Effector memory CD4-positive, alpha-beta T cell (primary cell): ENCODE measurements at places on chromosomes 13 and 19.

DNA sequence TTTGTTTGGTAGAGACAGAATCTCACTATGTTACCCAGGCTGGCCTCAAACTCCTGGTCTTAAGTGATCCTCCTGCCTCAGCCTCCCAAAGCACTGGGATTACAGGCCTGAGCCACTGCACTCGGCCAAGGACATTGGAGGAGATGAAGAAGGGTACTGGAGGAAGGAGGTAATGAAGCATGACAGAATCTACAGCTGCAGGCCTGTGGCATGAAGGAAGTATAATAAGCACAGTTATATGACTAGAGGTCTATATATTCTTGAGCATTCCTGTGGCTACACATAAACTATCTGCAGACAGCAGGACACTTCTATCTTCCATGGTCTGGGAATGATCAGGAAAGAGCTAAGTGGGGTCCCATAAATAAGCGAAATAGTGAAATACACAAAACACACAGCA, 18.2 kb downstream of the ZNF565 start:
- no peak for DNase-seq

- no peak for DNase-seq
Measured at GRCh38 chr19:15291548-15292021, 40.8 kb downstream of the BRD4 start.

DNA sequence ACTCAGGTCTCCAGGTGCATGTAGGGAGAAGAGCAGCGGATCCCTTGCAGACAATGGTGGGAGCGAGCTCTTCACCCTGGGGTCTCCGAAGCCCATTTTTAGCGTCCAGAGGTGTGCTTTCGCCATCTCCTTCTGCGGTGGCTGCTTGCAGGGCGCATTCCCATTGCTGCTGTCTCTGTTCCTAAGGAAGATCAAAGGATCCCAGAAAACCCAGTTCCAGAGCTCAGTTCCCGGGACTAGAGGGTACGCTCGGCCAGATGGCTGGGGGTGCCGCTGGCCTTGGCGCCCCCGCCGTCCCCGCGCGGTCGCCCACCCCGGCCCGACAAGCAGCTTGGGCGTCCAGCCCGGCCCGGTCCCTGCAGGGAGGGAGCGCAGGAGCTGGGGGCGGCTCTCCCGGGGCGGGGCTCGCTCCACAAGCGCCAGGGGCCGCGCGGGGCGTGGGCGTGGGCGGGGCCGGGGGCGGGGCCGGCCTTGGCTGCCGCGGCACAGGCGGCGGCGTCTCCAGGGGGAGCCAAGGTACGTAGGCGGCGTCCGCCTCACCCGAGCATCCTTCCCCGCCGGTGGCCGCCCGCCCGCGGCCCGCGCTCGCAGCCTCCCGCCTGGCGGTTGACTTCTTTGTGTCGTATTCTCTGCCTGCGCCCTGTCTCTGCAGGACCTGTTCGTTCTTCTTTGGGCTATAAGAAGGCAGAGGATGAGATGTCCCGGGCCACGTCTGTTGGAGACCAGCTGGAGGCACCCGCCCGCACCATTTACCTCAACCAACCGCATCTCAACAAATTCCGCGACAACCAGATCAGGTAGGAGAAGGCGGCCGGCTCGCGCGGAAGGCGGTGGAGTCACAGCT, 96.8 kb downstream of the ATP8A2 start:
- DNase-seq, result no peak

DNA sequence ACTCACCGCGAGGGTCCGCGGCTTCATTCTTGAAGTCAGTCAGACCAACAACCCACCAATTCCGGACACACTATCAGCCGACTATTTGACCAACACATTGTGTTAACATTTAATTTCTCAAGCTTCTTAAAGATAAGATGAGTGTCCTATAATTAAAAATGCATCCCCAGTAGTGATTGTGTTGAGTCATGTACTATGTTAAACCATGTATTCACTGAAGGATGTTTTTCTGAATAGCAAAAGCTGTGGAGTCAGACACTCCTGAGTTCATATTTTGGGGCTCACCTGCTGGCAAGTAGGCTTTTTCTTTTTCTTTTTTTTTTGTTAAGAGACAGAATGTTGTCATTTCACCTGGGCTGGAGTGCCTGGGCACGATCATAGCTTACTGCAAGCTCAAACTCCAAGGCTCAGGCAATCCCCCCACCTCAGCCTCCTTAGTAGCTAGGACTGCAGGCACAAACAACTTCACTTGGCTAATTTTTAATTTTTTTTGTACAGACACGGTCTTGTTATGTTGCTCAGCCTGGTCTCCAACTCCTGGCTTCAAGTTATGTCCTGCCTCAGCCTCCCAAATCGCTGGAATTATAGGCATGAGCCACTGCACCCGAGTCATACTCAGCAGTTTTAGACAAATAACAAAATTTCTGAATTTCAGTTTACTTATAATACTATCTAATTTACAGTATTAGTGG, 606.9 kb downstream of the PCDH9 start:
- DNase-seq, result no peak

GRCh38 chr19:33557720-33558119, 36.1 kb upstream of the PEPD start:
- no peak for DNase-seq

DNA sequence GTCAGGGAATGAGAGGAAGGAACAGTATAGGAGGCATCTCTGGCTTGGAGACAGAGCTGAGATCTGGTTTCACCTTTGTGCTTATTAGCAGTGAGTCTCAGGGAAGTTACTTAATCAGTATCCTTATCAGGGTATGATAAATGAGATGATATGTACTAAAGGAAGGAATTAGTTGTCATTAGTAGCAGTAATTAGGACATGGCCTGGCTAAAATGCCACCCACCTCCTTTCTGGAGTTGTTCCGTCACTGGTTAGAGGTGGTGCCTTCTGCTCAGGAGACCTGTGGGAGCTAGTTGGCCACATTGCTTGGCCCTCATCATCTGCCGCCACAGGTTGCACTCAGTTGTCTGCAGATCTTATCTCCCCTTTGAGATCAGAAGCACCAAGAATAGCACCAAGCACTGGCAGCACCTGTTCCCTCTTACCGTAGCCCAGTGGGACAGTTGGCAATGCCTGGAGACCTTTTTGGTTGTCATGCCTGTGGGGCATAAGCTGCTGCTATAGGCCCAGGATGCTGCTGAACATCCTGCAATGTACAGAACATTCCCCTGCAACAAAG, 4.7 kb downstream of the GPATCH1 start:
- no peak for DNase-seq

- DNase-seq, result no peak
Measured at GRCh38 chr19:54408456-54409026, 6.7 kb upstream of the TTYH1 start.

DNA sequence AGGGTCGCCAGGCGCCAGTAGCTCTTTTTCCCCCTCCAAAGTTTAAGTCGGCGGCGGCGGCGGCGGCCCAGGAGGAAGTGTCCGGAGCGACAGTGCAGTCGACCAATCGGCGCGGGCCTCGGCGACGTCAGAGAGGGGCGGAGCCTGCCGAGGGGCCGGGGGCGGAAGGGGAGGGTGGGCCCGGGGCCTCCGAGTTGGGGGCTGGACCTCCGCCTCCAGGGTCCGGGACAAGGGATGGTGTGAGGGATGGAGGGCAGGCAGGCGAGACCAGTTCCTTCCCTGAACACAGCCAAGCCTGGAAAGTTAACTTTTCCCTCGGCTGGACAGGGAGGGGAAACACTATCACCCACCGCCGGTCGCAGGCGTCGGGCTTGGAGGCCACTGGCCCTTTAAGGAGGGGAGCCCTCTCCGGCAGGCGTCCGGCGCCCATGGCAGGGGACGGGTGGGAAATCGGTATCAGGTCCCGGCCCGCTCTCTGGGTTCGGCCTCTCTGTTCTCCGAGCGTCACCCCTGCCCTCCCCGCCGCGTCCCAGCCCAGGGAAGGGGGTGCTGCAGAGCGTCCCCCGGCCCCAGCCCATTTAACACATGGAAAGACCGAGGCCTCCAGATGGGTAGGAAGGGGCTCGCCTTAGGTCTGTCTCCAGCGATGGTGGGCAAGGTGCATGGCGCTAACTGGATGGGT, at the start of gene PRKD2:
Gene PRKD2, minus strand, starts transcription at position 81 of the 682 bp plus-strand sequence. CDS start 744 bp downstream, outside the sequence.
- peak; percentile 80 for DNase-seq

GRCh38 chr13:70889163-70889562, 780.9 kb upstream of the KLHL1 start:
- DNase-seq, result no peak

GRCh38 chr13:30022796-30023195, 172.4 kb upstream of the UBL3 start:
- no peak for DNase-seq

DNA sequence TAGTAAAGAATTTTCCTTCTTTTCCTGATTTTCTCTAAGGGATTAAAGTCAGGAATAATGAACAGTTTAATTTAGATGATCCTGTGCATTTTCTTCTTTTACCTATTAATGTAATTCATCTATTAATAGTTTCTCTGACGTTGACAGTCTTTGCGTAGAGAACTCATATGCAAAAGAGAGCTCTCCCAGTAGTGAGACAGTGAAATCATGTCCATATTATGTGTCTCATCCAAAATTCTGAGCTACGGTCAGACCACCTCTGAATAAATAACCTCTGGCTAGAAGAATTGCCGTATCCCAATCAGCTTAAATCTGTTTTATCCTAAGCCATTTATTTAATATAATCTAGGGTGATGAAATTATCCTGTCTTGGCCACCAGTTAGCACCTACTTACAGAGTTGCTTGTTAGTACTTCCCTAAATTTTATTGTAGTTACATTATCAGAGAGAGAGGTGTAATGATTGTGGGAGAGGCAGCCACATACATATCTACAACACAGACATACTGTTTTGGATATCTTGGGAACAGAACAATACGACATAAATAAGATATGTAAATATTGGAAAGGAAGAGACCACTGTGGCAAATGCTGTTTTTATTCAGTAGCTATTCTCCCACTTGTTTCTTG, 30.7 kb downstream of the PDS5B start:
- no peak for DNase-seq

DNA sequence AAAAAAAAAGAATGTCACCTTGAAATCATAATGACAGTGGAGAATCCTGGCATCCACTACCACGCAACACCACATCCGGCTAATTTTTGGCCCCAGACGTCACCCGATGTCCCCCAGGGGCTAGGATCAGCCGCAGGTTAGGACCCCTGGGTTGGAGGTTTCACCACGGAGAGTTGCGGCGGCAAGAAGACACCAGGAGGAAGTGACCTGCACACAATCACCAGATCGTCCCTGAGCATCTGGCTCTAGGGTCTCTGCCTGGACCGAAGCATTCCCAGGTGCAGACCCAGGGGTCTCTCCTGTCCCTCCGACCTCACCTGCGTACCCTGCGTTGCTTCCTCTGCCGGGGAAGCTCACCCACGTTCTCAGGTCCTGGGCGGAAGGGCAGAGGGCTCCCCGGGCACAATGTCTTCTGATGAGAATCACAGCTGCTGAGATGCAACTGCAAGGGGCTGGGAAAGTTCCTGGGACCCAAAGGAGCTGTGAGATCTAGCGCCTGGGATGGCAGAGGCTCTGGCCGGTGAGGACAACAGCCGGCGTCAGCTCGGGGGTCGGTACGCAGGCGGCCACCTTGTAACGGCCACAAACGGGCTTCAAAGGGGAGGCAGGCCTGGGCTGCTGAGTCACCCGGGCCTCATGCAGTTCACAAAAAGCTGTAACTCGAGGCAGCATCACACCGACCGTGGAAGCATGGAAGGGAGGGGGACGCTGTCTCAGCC, 111.2 kb downstream of the GADD45B start:
- no peak for DNase-seq

GRCh38 chr13:110912651-110913051, 2.2 kb downstream of the ANKRD10 start:
- no peak for DNase-seq

DNA sequence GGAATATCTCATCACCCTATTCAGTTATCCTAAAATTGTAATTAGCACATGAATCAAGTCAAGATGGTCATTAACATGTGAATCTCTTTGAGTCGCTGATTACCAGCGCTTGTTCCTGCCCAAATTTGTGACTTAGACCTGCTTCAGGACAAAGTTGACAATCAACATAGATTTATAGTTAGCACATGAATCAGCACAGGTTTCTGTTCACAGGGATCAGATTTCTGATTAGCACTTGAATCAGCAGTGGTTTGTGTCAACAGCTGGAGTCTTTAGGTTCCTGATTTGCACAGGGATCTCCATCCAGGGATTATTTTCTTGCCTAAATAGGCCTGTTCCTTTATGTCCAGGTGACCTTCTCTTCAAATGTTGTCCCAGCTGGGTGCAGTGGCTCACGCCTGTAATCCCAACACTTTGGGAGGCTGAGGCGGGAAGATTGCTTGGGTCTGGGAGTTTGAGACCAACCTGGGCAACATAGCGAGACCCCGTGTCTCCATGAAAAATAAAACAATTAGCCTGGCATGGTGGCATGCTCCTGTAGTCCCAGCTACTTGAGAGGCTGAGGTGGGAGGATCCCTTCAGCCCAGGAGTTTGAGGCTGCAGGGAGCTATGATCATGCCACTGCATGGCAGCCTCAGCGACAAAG, 3.8 kb upstream of the LRFN3 start:
- DNase-seq, result no peak
